CD4-positive, alpha-beta T cell treated with Interleukin-1 beta for 1 hour (primary cell): ENCODE measurements at places on chromosomes 5 and 9.

GRCh38 chr5:6832994-6833393 lies 119.8 kb downstream of the TENT4A start:
- DNase-seq: no peak

DNA sequence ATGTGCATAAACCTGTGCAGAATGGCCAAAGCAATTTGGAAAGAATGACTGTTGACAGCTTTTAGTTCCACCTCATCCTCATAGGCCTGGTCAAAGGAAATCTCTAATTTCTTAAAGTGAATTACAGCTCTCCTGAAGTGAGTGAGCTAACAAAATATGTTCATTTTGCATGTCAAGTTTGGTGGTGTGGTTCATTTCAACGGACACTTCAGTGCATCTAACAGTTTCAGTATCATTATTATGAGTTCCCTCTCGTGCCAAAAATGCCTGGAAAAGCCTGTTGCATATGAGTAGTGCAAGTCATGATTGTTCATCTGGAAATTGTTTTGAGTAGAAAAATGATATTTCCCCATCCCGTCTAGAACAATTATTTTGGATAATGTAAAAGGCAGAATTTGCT lies 53.2 kb upstream of the HMHB1 start:
- no peak for DNase-seq

DNA sequence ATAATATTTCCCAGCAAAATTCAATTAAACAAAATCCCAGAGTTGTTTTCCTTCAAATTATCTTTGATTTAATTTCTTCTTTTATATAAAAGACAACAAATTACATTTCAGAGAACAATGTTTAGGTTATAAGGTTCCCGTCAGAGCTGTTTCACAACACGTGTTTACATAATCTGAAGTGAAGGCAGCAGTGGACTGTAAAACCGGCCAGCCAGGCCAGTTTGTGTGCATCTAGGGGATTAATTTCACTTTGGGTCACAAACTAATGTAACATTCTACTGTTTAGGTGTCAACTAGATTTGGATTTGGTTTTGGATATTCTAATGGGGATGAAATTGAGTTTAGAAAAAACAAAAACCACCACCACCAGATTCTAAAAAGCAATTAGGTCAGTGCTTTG lies 86.5 kb upstream of the PLPP1 start:
- no peak for DNase-seq

GRCh38 chr5:112848116-112848811 lies 12.8 kb upstream of the SRP19 start:
- no peak for DNase-seq

- DNase-seq: no peak
Measured at GRCh38 chr5:158456756-158457155, 597.8 kb upstream of the CLINT1 start.

DNA sequence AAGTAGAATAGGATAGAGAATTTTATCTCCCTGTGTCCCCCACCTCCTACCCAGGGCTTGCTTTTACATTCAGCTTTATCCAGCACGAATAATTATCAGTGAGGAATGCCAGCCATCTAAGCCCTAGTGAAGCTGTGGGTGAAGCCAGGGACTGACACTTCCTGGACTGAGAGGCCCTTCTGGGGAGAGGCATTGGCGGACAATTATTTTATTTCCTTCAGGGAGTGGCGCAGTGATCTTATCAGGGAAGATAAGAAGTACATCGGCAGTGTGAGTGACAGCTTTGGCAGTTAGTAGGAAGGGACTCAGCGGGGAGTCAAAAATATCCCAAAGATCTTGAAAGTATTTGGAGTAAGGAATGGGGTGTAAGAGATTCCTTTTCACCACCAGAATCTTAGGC lies 34.9 kb upstream of the RPS23 start:
- DNase-seq: no peak
